ENCODE measurements at places on chromosomes 4 and X.

- DNase-seq, result no peak
Observed at GRCh38 chr4:55314141-55314820, 31.8 kb upstream of the SRD5A3 start.

DNA sequence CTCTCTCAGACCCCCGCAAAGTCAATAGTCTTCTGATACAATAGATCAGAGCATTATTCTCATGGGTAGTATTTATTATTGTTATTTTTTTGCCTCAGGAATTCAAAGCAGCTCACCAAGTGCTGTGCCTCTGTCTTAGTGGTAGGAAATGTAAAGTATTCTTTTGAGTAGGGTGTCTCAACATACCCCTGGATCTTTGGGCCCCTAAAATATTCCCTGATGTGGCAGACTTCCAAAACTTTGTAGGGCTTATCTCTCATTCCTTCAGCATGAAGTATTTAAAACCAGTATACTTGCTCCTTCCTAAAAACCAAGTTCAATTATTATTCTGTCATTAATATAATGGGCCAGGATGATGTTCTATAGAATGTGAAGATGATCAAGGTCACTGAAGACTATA, 115.3 kb upstream of the ZNF827 start:
- DNase-seq, result peak; percentile 31

DNA sequence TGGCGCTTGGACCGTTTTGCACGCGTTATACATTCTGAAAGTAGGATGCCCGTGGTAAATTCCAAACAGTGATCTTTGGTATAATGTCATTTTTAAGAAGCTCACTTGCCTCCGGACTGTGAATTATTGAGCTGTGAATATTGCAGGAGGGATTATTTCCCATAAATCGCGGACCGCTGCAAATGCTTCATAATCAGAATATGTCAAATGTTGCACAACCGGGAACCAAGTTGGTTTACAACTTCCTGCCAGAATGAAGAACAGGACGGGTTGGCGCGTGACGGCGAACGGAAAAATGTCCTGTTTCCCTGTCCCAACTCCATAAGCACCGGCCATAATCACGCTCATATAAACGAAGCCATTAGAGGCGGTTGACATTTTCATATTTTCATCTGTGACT, 67.6 kb downstream of the SHOX start:
- DNase-seq, result no peak

DNA sequence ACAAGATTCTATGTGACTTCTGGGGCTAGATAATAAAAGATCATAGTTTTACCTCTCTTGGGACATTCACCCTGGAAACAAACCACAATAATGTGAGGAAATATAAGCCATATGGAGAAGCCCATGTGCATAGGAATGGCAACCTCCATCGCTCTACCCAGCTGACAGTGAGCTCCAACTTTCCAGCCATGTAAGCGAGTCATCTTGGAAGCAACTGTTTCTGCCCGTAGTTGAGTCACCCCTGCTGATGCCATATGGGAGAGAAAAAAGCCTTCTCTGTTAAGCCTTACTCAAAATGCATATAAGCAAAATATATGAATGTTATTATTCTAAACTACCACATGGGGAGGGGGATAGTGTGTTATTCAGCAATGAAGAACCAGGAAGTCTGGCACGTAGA, 31.4 kb upstream of the RELL1 start:
- DNase-seq, result peak; percentile 47

DNA sequence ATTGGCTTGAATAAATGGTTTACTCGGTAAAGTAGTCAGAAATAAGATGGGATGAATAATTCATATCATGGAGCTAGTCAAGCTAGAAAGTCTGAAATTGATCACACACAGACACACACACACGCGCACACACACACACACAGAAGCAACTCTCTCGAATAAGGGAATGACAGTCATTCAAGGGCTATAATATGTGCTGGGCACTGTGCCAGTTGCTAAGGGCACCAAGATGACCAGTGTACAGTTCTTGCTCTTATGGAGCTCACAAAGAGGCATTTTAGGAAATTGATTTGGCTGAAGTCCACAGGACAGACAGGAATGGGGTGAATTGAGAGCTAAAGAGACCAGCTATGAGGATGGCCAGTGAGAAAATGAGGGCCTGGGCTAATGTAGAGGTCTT, 34.2 kb upstream of the SH3D19 start:
- peak; percentile 19 for DNase-seq

DNA sequence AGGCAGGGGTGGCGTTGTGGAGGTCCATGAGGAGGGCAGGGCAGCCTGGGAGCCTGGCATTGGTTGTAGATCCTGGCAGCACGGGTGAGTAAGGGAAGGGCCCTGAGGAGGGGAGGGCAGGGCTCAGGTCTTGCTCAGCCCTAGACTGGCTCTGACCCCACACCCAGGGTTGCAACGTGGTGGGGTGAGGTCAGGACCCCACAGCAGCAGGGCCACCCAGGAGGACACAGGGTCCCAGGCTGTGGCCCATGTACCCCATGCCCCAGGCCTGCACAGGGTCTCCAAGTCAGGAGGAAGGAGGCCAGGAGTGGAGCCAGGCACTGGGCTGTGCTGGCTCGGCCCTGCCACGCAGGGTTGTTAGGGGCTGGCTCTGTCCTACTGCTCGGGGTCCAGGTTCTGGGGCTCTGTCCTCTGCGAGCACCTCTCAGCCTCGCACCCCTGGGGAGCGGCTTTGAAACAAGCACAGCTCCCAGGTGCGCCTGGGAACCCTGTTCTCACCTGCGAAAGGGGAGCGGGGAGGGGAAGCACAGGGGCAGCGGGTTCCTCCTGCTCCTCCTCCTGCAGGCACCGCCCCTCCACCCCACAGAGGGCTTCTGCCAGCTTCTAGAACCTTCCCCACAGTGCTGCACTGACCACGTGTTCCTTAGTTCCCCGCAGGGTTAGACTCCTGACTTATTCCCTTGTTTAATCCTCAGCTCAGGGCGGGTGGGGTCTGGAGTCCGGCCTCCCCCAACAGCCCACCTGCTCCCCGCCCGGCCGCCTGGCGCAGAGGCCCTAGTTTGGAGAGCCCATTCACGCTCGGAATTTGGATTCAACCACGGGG, 20.4 kb downstream of the MSANTD1 start:
- no peak for DNase-seq

DNA sequence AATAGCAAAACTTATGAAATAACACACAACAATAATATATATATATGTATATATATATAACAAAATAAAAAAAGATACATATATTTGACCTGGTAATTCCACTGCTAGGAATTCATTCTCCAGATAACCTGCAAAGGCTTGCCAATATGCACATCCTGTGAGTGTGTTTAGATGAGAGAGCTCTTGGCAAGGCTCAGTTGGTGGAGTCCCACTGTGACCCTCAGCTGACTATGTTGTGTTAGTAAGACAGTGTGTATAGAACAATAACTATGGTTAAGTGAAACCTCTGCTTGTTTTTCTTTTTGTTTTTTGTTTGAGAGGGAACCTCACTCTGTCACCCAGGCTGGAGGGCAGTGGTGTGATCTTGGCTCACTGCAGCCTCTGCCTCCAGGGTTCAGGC, 39.5 kb upstream of the RBMX start:
- no peak for DNase-seq

GRCh38 chr4:52822972-52823701, 39.0 kb upstream of the RASL11B start:
- DNase-seq, result peak; percentile 86

- DNase-seq, result peak; percentile 55
Observed at GRCh38 chrX:49106930-49107329, 16.6 kb downstream of the GPKOW start.

DNA sequence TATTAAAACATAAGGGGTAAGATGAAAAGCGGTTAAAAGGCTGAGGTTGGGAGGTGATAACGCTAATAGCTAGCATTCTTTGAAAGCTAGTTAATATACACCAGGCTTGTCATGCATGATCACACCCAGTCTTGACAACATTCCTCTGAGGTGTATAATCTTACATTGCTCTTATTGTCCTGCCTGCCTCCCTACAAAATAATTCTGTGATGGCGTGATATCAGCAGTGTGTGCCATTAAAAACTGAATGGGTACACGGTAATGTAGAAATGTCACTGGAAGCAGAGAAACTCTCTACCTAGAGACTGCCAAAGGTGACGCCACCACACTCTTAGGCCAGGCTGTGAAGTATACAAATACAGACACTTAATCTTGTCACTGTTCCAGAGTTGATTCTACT, 68.1 kb downstream of the DIAPH2 start:
- no peak for DNase-seq

GRCh38 chrX:154404625-154405192, 4.3 kb downstream of the DNASE1L1 start:
- DNase-seq, result no peak

DNA sequence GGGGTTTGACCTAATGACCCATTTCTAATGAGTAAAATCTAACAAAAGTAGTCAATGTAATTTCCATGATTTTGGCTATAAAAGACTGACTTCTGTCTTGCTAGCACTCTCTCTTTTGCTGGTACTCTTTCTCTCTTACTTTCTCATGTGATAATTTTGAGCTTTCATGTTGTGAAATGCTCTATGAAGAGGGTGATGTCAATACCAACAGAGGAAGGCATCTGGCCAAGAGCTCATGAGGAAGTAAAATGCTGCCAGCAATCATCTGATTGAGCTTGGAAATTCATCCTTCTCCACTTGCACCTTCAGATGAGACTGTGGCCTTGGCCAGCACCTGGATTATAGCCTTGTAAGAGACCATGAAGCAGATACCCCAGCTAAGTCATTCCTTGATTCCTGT, 347.7 kb downstream of the HS3ST1 start:
- no peak for DNase-seq

DNA sequence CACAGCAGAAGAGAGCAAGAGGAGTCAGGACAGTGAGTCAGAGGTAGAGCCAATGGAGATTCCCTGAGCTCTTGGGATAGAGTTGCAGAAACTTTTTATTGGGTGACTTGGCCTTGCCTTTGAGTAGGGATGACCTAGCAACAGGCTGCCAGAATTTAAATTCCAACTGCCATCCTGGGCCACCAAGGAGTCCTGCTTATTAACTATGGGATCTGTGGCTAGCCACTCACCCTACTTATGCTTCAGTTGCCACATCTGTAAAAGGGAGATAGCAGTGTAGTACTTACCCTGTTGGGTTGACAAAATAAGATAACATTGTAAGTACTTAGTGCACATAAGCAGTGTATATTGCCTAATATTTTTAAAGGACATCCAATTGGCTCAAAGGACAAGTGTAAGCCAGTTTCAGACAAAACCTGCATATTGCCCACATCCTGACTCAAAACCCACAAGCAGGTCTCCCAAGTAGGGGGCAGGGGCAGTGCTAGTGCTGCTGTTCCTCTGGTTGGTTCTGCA, 43.5 kb upstream of the TMEM164 start:
- DNase-seq, result peak; percentile 8

DNA sequence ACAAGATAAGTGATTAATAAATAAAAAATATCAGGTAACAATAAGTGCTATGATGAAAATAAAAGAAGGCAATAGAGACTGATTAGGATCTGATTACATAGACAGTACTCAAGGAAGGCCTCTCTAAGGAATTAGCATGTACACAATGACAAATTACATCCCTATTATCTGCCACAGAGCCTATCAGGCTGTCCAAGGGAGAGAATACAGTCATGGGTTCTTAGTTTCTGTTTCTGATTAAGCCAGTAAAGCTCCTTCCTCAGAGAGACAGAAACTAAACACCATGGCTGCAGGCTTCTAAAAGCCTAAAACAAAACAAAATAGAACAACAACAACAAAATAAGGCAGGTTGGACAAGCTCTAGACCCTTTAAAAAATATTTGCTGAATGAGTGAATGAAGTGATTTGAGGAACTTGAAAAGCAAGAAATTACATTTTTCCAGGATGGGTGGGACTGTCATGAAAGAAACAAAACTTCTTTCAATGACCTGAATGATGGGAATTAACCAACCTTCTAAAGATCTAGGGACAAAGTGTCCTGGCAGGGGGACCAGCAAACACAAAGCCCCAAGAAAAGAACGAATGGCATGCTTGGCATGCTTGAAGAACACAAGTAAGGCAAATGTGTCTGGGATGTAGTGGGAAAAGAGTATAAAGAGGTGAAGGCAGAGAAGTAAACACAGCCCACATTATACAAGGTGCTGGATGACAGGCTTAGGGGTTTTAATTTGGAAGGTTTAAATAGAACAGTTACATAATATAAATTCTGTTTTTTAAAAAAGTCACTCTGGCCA, 44.1 kb downstream of the NAA11 start:
- DNase-seq, result no peak

- DNase-seq, result peak; percentile 34
Observed at GRCh38 chrX:104270916-104271512, 16.3 kb upstream of the ESX1 start.

GRCh38 chr4:139239127-139239772, 40.8 kb downstream of the MGARP start:
- no peak for DNase-seq
